ENCODE measurements at places on chromosomes 11 and 22.

DNA sequence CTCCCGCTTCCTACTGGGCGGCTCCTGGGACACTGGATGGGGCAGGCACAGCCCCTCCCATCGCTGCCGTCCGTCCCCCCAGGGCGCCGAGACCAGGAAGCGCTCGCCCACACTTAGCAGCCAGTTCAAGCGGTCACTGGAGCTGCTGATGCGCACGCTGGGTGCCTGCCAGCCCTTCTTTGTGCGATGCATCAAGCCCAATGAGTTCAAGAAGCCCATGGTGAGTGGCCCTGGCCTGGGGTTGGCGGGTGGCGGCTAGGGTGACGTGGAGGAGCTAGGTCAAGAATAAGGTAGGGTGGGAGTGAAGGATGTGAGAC lies 44.6 kb downstream of the MYO7A start:
- no peak for DNase-seq

DNA sequence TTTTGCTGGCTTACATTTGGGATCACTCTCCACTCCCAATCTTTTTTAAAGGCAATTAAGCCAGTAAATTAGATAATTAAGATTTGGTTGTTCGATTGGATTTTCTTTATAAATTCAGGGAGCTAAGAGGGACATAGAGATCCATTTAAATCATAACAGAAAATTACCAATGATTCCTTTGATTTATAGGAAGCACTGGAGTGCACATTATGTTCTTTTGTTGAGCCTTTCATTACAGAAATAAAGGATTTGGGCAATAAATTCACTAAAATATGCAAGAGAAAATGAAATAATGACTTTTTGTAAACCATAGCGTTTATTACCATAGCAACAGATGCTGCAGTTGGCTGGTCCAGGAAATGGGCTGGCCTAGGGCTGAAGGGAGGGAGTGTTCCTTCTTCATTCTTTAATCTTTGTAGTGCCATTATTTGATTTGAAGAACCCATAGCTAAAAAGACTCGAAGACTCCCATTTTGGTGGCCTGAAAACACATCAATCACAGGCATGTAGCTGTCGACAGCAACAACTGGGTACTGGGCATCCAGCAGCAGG lies 73.0 kb downstream of the C2CD3 start:
- no peak for DNase-seq

DNA sequence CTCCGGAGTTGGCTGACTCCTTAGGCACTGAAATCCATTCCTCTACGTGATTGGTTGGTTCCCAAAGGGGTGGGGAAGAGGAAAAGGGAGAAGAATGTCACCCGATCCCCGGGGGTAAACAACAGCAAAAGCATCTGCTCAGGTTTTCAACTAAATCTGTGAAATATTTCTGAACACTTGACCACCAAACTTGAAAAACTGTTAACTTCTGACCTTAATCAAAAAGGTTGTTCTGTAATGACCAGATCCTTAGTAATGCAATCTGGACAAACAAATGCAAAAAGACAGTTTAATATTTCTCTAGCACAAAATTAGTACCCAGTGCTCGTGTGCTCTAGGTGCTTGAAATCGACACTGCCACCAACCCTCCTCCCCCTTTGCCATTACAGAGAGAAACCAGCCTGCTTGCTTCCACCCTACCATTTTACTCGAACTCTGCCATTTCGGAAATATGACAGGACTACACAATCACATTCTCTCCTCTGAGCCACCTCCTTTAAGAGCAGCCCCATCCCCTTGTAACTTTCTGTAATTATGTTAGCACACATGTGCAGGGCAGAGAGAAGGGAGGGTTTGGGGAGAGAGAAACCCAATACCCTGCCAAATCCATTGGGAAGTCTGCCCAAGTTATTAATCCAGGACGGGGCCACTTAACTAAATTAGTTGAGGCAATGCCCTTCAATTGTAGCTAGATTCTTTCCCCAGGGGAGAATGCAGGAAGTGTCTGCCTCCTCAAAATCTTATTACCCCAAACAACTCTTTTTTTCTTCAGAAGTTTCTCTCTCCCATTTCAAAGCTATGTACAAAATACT lies 113.8 kb downstream of the RBFOX2 start:
- no peak for DNase-seq

DNA sequence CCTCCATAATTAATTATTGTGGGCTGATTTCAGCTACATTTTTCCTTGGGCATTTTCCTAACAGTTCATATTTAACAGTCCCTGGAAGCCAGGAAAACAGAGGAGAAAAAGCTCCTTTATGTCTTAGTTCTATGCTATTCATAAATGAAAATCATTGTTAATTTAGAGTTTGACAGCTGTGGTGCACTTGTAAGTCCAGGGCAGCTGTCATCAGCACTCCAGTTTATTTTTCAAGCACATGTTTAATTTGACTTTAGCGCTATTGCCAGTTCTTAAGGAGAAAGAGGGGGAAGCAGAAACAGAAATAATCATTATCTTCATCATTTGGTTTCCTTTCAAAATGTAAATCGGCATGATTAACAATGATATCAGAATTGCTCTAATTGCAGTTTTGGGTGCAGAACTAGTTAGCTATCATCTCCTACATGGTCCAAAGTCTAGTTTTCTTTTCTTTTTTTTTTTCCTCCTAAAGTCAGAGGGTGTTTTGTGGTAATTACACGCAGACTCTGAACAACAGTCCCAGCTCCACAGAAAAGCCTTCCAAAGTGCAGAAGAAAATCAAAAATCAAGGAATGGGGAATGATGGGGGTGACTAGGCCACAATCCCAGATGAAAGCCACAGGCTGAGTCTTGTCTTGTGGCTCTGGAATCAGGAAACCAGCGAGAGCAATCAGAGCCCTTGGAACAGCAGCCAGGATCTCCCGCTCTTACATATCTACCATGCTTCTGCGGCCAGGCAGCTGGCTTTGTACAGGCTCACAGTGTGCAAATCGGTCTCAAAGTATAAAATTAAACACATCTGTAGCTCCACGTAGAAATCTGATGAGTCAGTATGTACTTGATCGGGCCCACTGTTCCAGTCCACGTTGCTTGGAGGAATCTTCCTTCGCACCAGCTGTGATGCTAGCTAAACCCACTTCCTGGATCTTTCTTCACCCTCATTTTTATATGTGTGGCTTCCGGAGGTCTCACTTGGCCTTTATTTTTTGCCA lies 91.9 kb downstream of the SPON1 start:
- no peak for DNase-seq

DNA sequence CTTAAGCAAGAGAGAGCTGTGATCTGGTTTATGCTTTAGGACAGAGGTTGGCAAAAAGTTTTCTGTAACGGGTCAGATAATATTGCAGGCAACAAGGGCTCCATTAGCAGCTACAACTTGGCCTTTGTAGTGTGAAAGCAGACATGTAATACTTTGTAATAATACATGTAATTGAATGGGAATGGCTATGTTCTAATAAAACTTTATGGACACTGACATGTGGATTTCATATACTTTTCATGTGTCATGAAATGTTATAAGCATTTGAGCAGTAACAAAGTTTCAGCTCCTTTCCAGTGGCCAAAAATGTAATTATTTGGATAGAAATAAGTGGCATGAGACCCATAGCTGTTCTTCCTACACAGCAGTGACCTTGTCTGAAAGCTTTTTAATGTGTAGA lies 3.1 kb downstream of the DYNC2H1 start:
- no peak for DNase-seq

GRCh38 chr11:45332276-45332934 lies 46.3 kb upstream of the SYT13 start:
- DNase-seq, result peak; percentile 37

Data from stimulated activated CD4-positive, alpha-beta T cell treated with anti-CD3 and anti-CD28 coated beads, Interleukin-4, amount 100 ng/mL, for 1 hour (primary cell).